ENCODE measurements at places on chromosomes 2 and 18.

- DNase-seq = no peak
Observed at GRCh38 chr2:176702131-176702530, 432.9 kb downstream of the MTX2 start.

- DNase-seq = no peak
Observed at GRCh38 chr2:191176305-191176704, 25.5 kb upstream of the STAT4 start.

DNA sequence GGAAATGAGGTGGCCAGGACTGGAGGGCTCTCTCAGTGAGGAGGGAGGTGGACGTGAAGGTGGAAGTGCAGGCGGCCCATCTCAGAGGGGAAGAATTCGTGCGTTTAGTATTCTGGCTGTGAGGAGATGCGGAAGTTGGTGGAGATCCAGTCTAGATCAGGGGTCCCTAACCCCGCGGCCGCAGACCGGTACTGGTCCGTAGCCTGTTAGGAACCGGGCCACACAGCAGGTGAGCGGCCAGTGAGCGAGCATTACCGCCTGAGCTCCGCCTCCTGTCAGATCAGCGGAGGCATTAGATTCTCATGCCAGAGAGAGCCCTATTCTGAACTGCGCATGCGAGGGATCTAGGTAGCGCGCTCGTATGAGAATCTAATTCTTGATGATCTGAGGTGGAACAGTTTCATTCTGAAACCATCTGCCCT, 1.6 kb upstream of the FHOD3 start:
- no peak for DNase-seq

- DNase-seq = peak; percentile 5
Observed at GRCh38 chr2:126657148-126657635, 1.2 kb downstream of the GYPC start.

- no peak for DNase-seq
Observed at GRCh38 chr18:23265682-23266399, 130.6 kb downstream of the CABLES1 start.

DNA sequence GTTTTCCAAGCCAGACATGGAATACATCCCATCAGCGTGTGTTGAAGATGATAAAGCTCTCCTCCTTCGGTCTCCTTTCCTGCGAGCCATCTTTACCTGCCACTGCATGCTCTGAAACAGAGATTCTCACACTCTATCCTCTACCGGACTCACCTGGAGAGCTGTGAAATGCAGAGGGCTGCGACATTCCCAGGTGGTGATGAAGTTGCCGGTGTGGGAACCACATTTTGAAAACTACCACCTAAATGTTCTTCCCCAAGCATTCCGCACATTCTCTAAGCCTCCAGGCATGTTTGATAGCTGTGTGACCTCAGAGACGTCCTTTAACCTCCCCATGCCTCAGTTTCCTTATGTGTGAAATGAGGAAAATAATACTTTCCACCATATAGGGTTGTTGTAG, 226.2 kb upstream of the RAB6C start:
- DNase-seq = no peak

DNA sequence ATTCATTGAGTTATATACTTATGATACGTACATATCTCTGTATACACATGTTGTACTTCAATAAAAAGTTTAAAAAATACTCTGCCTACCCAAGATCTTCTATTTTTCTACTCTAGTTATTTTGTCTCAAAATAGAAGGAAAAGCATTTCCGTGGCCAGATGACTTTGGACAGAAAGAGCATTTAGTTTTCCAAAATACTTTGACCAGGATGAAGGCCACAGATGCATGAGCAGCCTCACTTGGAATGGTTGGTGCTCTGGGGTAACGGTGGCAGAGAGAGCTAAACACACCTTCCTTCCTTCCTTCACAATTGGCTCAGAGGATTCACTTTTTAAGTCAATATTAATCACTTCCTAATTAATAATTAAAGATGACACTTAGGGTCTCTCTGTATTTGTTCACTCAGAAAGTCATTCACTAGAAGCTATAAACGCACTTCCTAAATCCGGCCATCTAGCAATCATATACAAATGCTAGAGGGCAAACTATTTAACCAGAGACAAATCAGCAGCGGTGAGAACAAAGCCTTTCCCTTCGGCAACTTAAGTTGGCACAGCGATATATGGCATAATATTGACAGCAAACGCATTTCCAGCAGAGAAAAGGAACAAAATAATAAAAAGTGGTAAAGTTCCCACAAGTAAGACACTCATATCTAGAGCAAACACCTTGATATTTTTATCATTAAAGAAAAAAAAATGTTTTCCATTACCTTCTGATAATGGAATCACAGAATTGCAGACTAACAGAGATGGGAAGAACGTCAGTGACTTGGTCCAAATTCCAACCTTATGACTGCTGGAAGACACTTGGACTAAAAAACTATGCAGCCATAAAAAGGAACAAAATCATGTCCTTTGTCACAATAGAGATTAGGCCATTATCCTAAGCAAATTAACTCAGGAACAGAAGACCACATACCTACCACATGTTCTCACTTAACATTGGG, 55.9 kb upstream of the NARS1 start:
- no peak for DNase-seq

GRCh38 chr2:33336036-33336625, 140.3 kb upstream of the RASGRP3 start:
- no peak for DNase-seq

DNA sequence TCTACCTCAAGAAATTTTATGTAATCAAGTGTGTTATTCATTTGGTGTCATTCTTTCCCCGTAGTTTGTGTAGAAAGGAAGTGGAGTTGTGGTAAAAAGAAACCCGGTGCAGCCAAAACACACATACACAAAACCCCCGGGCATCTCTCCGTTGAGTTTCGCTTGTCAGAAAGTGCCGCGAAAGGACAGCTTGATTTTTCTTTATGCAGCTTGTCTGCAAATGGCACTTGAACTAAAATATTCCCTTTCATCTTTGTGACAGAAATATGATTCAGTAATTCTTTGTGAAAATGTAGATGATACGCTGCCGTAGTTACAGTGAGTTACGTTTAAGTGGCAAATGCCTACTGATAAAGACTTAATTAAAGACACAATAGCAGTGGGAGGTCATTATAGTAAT, 268.8 kb upstream of the SPRED2 start:
- no peak for DNase-seq

DNA sequence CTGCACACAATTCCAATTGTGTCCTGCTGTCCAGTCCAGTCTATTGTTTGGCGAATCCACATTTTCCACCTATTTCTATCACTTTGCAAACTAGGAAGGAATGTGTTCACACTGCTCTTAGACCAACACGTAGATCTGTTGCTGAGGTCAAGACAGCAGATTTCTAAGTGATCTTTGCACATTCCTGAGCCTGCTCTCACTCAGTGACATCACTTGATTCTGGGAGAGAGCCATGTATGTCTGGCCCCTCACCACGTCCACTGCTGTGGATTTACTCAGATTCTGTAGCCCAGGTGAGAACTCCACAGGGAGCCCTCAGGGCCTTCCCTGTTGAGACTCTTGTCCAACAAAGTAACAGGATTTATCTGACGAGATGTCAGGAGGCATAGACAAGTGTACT, 317.2 kb downstream of the TSN start:
- DNase-seq = no peak

GRCh38 chr2:53235836-53236582, 531.6 kb upstream of the CHAC2 start:
- DNase-seq = no peak

GRCh38 chr2:203714112-203714511, 7.7 kb downstream of the CD28 start:
- no peak for DNase-seq

DNA sequence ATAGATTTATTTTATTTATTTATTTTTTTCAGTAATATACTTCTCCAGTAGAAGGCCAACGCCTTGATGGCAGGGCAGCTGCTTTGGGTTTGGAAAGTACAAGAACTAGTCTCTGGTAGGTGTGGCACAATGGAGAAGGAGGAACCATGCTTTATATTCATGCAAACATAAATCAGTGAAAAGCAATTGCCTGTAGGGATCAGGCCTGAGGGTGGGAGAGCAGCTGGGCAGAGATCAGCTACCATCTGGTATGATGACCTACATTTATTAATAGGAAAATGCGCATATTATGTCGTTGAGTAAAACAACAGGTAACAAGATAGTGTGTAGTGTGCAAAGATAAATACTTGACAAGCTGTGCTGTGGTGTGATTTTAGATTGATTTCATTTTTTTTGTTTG, 120.4 kb upstream of the TLK1 start:
- DNase-seq = no peak

DNA sequence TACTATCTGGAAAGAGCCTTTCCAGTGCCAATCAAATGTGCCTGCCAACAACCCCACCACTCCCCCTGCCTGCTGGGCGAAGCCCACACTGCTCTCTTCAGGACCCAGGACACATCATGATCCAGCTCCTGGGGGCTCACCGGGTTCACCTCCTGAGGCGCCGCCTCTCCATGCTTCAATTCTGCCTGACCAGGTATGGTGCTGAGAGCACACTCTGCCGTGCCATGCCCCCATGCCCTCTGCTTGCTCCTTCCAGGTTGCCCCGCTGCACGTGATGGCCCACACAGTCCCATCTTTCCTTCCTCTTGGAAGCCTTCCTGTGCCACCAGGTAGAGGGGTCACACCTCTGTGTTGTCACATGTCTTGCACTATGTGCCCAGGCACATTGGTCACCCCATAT, 47.5 kb downstream of the ASB18 start:
- no peak for DNase-seq

- DNase-seq = no peak
Observed at GRCh38 chr18:6659963-6660725, 69.4 kb upstream of the ARHGAP28 start.

DNA sequence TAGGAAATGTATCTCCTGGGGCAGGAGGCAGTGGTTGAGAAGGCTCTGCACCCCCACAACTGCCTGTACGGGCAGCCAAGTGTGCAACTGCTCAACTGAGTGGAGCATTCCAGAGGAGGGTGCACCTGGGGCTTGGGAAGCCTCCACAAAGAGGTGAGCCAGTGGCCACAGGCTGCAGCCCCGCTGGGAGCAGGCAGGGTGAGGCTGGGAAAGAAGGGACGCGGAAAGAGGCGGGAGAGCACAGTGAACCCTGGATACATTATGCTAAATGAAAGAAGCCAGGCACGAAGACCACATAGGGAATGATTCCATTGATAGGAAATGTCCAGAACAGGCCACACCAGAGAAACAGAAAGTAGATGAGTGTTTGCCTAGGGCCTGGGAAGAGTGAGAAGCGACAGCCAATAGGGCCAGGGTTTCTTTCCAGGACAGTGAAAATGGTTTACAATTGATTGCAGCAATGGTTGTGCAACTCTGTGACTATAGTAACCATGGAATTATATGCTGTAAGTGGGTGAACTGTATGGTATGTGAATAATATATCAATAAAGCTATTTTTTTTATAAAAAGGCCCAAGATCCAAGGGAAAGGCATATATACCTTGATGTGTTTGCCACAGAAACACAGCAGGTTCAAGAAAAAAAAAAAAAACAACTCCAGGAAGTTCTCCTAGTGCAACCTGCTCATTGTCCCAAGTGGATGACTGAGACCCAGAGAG, 82.4 kb downstream of the DDX1 start:
- no peak for DNase-seq

- DNase-seq = no peak
Observed at GRCh38 chr18:37476182-37476581, 89.4 kb downstream of the CELF4 start.

DNA sequence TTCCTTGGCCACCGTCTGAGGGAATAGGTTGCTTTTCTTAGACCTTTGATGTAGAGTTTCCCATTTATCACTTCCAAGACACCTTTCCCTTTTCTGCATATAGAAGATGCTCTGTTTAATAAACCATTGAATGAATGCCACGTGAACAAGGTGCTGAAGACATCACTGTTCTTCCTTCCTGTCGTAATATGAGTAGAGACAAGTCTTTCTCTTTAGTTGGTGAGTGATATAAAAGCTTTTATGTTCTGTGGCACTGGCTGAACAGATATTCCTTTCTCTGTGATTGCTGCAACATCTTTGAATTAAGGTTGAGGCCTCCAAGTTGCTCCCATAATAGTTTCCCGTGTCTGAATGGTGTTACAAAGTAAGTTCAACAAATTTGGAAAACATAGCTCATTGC, 38.7 kb downstream of the TTC39C start:
- no peak for DNase-seq

DNA sequence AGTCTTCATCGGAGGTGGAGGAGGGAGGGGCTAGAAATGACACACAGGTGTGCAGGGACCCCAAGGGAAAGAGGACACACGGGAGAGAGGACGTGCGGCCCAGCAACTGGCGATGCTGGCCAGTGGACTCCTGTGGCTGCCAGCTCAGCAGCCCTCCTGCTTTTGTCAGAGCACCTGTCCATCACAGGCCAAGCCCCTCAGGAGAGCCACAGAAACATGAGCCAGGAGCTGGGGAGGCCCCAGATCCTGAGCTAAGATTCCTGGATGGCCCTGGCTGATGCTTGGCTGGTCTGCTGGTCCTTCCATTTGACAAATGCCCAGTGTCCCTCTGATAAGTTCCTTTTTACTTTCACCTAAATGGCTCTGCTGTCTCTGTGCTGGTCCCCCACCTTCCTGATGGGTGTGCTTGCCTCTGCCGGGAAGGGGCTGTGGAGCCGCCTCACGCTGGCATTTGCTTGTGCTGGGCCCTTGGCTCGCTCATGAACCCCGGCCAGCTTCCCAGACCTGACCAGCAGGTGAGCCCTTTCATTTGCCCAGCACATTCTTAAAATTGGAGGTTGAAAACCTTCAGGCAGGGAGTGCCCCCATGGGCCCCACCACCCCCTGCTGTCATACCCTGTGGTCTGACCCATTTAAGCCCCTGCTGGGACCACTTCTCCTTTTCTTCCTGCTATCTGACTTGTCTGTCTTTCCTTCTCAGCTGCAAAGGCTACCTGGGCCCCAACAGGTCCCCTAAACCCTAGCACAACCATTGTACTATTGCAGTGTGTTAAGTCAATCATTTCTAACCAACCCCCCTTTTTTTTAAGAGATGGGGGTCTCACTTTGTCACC, 37.3 kb downstream of the CYP27C1 start:
- DNase-seq = no peak

DNA sequence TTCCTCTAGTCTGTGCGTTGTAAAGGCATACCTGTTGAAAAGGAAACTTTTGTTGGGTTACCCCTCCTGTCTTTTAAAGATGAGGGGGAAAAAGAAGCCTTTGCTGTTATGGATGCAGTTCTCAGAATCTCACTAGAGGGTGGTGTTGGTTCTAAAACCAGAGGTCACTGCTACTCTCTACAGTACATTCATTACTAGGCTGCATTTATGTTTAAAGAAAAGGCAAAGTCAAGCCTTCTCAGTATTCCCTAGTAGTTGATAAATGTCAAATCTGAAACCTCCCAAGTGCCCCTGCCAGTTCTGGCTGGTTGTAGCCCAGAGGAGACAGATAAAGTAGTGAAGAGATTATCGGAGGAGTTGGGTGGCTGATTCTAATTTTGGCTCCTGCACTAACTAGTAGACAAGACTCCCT, 1.4 kb upstream of the PLCL1 start:
- DNase-seq = peak; percentile 16
